ENCODE measurements at places on chromosomes 4 and X.
A peak's percentile ranks its signal among the peaks of the same experiment; 100 is the strongest.

DNA sequence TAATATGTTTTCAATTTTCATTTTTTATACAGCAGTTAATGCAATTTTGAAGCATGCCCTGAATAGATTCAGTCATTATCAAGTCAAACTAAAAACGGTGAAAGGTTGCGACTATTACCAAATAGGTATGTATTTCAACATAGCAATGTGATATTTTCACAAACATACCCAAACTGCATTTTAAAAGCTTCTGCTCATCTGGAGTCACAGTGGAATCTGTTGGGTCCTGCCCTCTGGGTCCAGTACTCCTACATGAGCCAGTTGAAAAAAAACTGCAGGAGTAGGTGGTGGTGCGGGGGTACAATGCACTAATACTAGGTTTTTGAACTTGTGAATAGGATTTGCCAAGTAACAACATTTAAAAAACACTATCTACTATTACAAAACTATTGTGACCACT lies 938 bp downstream of the GPR34 start:
- H3K27me3 ChIP-seq, result no peaks in the 10 kb centered on the region
- H3K4me3 ChIP-seq, result no peak overlapping the region
- peaks cover 2% of the 10 kb centered on the region for H3K4me1 ChIP-seq

- H3K4me3 ChIP-seq, result no peak overlapping the region
- H3K27ac ChIP-seq, result no peak overlapping the region
- no peaks in the 10 kb centered on the region for H3K4me1 ChIP-seq
- no peaks in the 10 kb centered on the region for H3K27me3 ChIP-seq
- H3K36me3 ChIP-seq, result no peaks in the 10 kb centered on the region
Measured at GRCh38 chrX:103211012-103211715, 3.7 kb upstream of the BEX4 start.

- no peak for DNase-seq
- no peak overlapping the region for H3K27ac ChIP-seq
Measured at GRCh38 chrX:123965712-123966111, 4.2 kb downstream of the STAG2 start.

DNA sequence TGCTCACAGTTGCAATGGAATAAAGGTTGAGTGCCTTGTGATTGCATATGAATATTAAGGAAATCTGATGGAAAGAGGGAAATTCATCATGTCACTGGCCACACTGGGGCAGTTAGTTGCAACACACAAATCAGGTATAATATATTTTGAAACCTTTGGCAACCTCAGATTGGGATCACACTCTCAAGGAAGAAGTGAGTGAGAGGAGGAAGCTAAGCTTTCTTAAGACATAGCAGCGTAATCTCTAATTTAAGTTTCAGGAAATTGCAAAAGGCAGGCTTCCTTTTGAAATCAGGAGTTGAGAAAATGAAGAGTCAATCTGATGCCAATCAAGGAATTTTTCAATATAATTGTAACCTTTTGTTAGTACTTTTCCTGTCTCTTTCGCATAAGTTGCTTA lies 12.3 kb upstream of the CLTRN start:
- no peaks in the 10 kb centered on the region for H3K4me1 ChIP-seq
- no peak overlapping the region for H3K4me3 ChIP-seq
- no peak for DNase-seq
- peaks cover 3% of the 10 kb centered on the region for H3K36me3 ChIP-seq

GRCh38 chrX:17323397-17323796 lies 51.6 kb upstream of the NHS start:
- no peak overlapping the region for H3K27ac ChIP-seq
- H3K4me3 ChIP-seq, result no peak overlapping the region
- no peaks in the 10 kb centered on the region for H3K36me3 ChIP-seq
- no peak for DNase-seq
- H3K27me3 ChIP-seq, result no peaks in the 10 kb centered on the region
- H3K4me1 ChIP-seq, result no peaks in the 10 kb centered on the region

- H3K4me1 ChIP-seq, result no peaks in the 10 kb centered on the region
- H3K27ac ChIP-seq, result no peak overlapping the region
- no peak for DNase-seq
- H3K27me3 ChIP-seq, result no peaks in the 10 kb centered on the region
- no peak overlapping the region for H3K4me3 ChIP-seq
Measured at GRCh38 chr4:117135634-117136354, 50.4 kb upstream of the TRAM1L1 start.

GRCh38 chrX:1778817-1779216 lies 164.0 kb downstream of the ASMT start:
- H3K27me3 ChIP-seq, result no peaks in the 10 kb centered on the region
- peak; percentile 29 for DNase-seq
- H3K27ac ChIP-seq, result no peak overlapping the region
- no peak overlapping the region for H3K4me3 ChIP-seq

DNA sequence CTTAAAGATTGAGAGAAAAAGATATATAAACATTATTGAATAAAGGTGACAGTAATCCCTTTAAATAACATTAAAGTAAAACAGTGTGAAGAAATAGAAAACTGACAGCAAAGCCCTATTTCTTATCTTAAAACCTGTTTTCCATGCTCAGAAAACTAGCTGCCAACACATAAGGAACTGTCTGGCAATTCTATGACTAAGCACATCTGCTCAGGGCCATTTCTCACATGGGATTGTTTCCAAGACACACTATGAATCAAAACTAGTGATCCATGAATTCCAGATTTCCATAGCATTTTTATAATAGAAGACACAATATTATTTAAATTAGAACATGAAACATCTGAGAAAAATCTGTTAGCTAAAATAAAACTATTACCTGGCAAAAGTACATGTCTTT lies 113.4 kb downstream of the SCLT1 start:
- H3K36me3 ChIP-seq, result peaks cover 7% of the 10 kb centered on the region
- H3K27me3 ChIP-seq, result no peaks in the 10 kb centered on the region
- H3K27ac ChIP-seq, result no peak overlapping the region
- no peak for DNase-seq

GRCh38 chr4:139919521-139919920 lies 234.5 kb downstream of the MAML3 start:
- peak; percentile 89 for DNase-seq
- H3K27me3 ChIP-seq, result no peaks in the 10 kb centered on the region
- peak overlapping the region; percentile 93 for H3K27ac ChIP-seq
- H3K4me1 ChIP-seq, result peaks cover 26% of the 10 kb centered on the region

- no peaks in the 10 kb centered on the region for H3K27me3 ChIP-seq
- no peak overlapping the region for H3K4me3 ChIP-seq
- H3K36me3 ChIP-seq, result no peaks in the 10 kb centered on the region
- no peak overlapping the region for H3K27ac ChIP-seq
- DNase-seq, result no peak
Measured at GRCh38 chr4:6582889-6583490, 8.0 kb downstream of the MAN2B2 start.

DNA sequence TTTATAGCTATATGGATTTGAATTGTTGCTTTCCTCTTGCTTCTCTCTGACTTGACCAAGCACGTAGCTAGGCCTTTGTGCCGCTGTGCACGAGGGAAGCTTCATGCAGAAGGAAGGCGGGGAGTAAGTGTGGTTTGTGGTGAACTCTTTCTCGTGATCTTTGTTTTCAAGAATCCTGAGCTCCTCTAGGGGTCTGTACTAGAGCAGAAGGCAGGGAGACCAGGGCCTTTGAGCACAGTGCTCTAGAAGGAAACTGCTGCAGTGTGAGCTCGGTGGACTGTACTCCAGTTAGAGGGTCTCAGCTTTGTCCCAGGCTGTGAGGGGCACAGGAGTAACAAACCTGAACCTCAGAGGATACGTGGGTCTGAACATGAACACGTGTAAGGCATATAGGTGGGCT lies 49.0 kb downstream of the AGA start:
- H3K27ac ChIP-seq, result no peak overlapping the region
- H3K4me3 ChIP-seq, result no peak overlapping the region
- H3K4me1 ChIP-seq, result no peaks in the 10 kb centered on the region
- no peak for DNase-seq

Measured in SJSA1 (cell line).